ENCODE measurements at places on chromosomes 5 and 9. TPM values are rescaled to one million over a fixed set of nuclear protein-coding genes. Genes with fewer than 3 reads are reported as not detected.

- no peak for DNase-seq
Measured at GRCh38 chr5:88665750-88666215, 217.2 kb downstream of the MEF2C start.

FCHSD1 gene
- 2.2 TPM for total RNA-seq

TDRD7 gene
- total RNA-seq, result 9.5 TPM

DNA sequence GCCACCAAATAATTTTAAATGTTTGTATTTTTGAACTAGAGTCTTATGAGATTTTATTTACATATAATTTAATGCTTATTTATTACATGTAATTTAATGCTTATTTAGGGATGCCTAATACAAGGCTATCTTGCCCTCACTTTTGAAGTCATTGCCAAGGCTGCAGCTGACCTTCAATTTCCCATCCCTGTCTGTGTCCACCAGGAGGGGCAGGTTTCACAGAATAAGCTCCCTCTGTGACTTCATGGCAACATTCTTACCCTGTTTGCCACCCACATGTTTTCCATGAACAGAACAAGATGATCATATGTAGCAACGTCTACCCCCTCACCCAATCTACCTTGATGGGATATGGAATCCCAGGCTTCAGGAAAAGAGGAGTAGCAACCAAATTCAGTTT, 27.0 kb downstream of the C5 start:
- no peak overlapping the region for H3K4me3 ChIP-seq
- H3K36me3 ChIP-seq, result peaks cover 3% of the 10 kb centered on the region
- DNase-seq, result no peak

DNA sequence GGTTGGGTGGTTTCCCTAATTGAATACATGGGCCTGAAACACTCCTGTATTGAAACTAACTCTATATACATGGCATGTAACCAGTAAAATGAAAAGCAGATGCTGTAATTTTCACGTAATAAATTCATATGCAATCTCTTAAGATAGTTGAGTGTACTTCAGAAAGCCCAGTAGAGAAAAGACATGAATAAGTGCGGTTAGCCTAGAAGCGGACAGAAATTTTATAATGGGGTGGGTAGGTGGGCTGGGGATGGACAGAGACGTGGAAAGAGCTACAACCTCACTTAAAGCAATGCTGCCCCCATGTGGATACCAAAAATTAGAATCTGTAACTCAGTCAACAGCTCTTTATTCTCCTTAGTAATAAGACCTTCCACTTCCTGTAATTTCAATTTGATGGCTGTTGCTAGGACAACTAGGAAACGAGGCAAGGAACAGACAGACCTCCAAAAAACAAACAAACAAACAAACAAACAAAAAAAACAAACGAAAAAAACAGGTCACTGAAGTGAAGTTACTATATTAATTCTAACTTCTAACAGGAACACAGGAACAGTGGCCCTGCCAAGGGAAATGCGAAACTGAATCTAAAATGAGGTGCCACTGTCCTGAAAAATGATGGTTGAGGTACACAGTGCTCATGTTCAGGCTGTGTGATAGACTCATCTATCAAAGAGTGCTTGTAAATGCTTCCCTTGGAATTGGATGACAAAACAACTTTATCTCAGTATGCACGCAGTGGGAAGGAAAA, 103.4 kb upstream of the GNA14 start:
- no peak overlapping the region for H3K4me3 ChIP-seq
- H3K27me3 ChIP-seq, result no peaks in the 10 kb centered on the region
- no peaks in the 10 kb centered on the region for H3K4me1 ChIP-seq
- H3K36me3 ChIP-seq, result no peaks in the 10 kb centered on the region
- no peak overlapping the region for H3K27ac ChIP-seq

- no peak overlapping the region for H3K4me3 ChIP-seq
- DNase-seq, result no peak
- no peaks in the 10 kb centered on the region for H3K27me3 ChIP-seq
- H3K27ac ChIP-seq, result no peak overlapping the region
- no peaks in the 10 kb centered on the region for H3K36me3 ChIP-seq
Measured at GRCh38 chr9:83642793-83643192, 19.9 kb downstream of the IDNK start.

ECM2 gene
- 7.5 TPM for total RNA-seq

DIPK1B gene
- total RNA-seq, result 26.1 TPM

DNA sequence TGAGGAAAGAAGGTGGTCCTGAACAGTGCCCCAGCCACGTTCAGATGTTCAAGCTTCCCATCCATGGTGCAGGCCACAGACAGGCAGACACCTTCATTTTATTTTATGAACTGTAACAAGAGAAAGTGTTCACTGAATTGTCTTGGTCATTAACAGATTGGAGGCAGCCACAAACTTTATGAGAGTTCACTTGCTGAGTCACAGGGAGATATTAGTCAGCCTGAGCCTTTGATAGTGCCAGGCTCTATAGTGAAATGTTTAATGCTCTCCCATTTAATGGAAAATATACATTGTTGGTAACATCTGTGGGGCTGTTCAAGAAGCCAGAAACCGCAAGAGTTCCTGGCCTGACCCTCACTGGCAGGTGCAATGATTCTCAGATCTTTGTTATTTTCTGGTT, 237.0 kb downstream of the TENT4A start:
- no peak overlapping the region for H3K27ac ChIP-seq
- H3K4me3 ChIP-seq, result no peak overlapping the region
- no peaks in the 10 kb centered on the region for H3K27me3 ChIP-seq
- no peaks in the 10 kb centered on the region for H3K4me1 ChIP-seq

GRCh38 chr9:22064957-22065356, 55.9 kb upstream of the CDKN2B start:
- DNase-seq, result no peak
- no peaks in the 10 kb centered on the region for H3K27me3 ChIP-seq
- no peak overlapping the region for H3K4me3 ChIP-seq
- H3K4me1 ChIP-seq, result no peaks in the 10 kb centered on the region
- no peaks in the 10 kb centered on the region for H3K36me3 ChIP-seq
- H3K27ac ChIP-seq, result no peak overlapping the region

CARD9 gene
- 1.3 TPM for total RNA-seq

- no peaks in the 10 kb centered on the region for H3K27me3 ChIP-seq
- DNase-seq, result no peak
- H3K27ac ChIP-seq, result no peak overlapping the region
- no peak overlapping the region for H3K4me3 ChIP-seq
- H3K4me1 ChIP-seq, result peaks cover 45% of the 10 kb centered on the region
- H3K36me3 ChIP-seq, result no peaks in the 10 kb centered on the region
Measured at GRCh38 chr5:158942217-158942616, 157.5 kb downstream of the EBF1 start.

DNA sequence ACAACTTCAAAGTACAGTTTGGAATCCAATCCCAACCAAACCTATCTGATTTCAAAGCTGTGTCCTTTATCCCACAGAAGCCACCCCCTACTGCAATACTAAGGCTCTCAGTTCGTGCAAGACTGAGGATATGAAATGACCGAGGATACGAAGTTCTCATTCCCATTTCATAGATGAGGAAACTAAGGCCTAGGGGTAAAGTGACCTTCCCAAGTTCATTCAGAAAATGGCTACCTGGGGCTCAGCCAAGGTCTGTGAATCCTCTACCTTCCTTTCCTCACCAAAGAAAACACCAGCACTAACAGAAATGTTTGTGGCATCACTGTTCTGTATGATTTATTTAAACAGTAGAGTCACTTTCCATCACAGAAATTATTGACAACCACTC, 5.4 kb downstream of the KIAA1191 start:
- no peaks in the 10 kb centered on the region for H3K27me3 ChIP-seq
- no peak overlapping the region for H3K27ac ChIP-seq
- H3K36me3 ChIP-seq, result no peaks in the 10 kb centered on the region
- DNase-seq, result no peak

C9orf152 gene
- total RNA-seq, result not detected

ORM1 gene
- not detected for total RNA-seq

DNA sequence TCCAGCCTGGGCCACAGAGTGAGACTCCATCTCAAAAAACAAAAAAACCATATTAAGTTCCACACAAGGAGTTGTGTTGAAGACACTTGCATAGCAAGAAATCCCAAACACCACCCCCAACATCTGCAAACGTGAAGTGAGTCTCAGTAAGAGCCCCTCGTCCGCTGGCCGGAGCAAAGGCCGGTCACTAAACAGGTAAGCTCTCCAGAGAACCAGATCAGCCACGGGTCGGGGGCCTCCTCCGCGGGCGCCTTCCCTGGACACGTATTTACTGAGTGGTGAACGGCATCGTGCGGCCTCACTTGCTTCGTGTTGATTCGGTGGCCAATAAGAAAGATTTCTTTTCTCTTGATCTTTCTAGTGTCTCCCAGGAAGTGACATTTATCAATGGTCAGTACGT, 93.6 kb downstream of the MRPL36 start:
- H3K4me1 ChIP-seq, result no peaks in the 10 kb centered on the region
- DNase-seq, result no peak
- no peak overlapping the region for H3K27ac ChIP-seq
- peaks cover 69% of the 10 kb centered on the region for H3K27me3 ChIP-seq
- H3K4me3 ChIP-seq, result no peak overlapping the region

SYK gene
- total RNA-seq, result 26.1 TPM

KCNMB1 gene
- total RNA-seq, result 1.2 TPM

DNA sequence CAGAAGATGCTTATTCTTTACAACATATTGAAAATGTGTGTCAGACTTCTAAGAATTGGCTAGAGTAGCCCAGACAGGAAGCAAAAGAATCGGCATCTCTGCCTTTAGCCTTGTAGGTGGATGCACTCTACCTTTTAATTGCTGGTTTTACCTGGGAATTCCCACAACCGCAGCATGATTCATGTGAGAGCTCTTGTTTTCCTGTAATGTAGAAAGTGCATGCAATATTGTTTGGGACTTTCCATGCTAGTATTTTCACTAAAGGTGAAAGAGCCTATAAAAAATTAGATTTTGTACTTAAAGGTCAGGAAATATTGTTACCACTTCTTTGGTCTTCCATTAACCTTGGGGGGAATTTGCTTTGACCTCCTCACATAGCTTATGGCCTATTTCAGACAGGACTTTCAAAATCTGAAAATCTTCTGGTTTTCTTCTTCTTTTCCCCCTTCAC, 89.8 kb downstream of the NTRK2 start:
- H3K27me3 ChIP-seq, result no peaks in the 10 kb centered on the region
- H3K36me3 ChIP-seq, result no peaks in the 10 kb centered on the region
- H3K27ac ChIP-seq, result no peak overlapping the region
- no peak for DNase-seq

- no peaks in the 10 kb centered on the region for H3K27me3 ChIP-seq
- no peak overlapping the region for H3K4me3 ChIP-seq
- peaks cover 35% of the 10 kb centered on the region for H3K4me1 ChIP-seq
- no peak overlapping the region for H3K27ac ChIP-seq
- H3K36me3 ChIP-seq, result no peaks in the 10 kb centered on the region
Measured at GRCh38 chr9:130306823-130307666, 41.5 kb downstream of the HMCN2 start.

GRCh38 chr9:93480262-93480661, 26.9 kb upstream of the FAM120AOS start:
- peaks cover 37% of the 10 kb centered on the region for H3K36me3 ChIP-seq
- H3K4me1 ChIP-seq, result peaks cover 27% of the 10 kb centered on the region
- no peaks in the 10 kb centered on the region for H3K27me3 ChIP-seq
- DNase-seq, result no peak
- no peak overlapping the region for H3K4me3 ChIP-seq

NUTM2G gene
- total RNA-seq, result not detected

DNA sequence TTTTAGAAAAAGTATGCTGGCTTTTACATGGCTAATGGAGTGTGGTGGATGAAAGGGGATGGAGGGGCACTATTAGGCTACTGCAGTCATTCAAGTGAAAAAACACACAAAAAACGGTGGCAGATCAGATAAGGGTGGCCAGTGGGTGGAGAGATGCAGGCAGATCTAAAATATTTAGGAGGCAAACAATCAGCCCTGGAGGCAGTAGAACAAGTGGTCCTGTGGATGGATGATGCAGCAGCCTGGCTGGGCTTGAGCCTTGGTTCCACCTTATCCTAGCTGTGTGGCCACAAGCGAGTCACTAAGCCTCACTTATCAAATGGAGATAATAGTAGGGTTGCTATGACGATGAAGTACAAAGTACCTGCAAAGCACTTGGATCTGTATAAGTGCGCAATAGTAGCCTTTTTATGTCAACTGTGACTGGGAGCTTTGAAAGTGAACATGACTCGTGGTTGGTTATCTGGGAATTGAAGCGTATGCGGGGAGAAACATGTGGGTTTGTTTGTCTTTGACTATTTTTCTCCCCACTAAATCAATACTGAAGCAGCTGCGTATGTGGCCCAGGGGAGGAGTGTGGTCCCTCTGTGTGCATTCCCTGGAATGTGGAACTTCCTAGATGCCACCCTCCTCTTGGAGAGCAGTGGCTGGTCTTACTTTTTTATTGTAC, 20.2 kb downstream of the NSG2 start:
- H3K4me1 ChIP-seq, result no peaks in the 10 kb centered on the region
- H3K4me3 ChIP-seq, result no peak overlapping the region
- no peak for DNase-seq
- peaks cover 17% of the 10 kb centered on the region for H3K27me3 ChIP-seq
- H3K27ac ChIP-seq, result no peak overlapping the region

- H3K27ac ChIP-seq, result no peak overlapping the region
- no peak overlapping the region for H3K4me3 ChIP-seq
- no peaks in the 10 kb centered on the region for H3K4me1 ChIP-seq
- H3K36me3 ChIP-seq, result no peaks in the 10 kb centered on the region
Measured at GRCh38 chr5:124504081-124504916, 242.1 kb downstream of the ZNF608 start.
